Fibroblast of lung (primary cell): ENCODE measurements at places on chromosomes 7 and 10.
A peak's percentile ranks its signal among the peaks of the same experiment; 100 is the strongest.

GRCh38 chr7:127768241-127768640 is 116.2 kb downstream of the SND1 start:
- DNase-seq = no peak

- no peak for DNase-seq
Measured at GRCh38 chr10:25178411-25178810, 3.6 kb downstream of the GPR158 start.

- DNase-seq = no peak
Measured at GRCh38 chr7:131607291-131608115, 51.1 kb upstream of the PODXL start.

DNA sequence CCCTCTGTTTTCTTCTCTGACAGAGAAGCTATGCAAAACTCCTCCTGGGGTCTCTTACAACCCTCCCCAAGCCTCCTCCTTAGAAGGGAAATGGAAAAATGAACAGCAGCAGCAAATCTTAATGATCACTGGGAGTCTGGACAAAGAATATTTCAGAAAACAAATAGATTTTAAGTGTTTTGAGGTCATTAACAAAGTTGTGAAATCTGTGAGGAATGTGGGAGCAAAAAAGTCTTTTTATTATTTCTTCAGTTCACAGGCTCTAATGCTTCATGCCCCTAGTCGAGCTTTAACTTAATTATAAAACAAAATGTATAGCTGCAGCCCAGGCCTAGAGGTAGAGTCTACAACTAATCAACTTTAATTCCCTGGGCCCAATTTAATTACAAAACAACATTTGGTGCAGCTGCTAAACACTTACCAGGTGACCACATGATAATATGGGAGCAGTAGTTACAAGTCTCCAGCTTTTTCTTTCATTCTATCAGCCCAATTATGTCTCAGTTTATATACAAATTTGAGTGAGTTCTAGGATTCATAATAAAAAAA is 293.2 kb downstream of the THSD7A start:
- no peak for DNase-seq

GRCh38 chr7:43302211-43302711 is 189.8 kb downstream of the HECW1 start:
- DNase-seq = peak; percentile 66

GRCh38 chr10:87503401-87503800 is 1.3 kb upstream of the MINPP1 start:
- DNase-seq = no peak

DNA sequence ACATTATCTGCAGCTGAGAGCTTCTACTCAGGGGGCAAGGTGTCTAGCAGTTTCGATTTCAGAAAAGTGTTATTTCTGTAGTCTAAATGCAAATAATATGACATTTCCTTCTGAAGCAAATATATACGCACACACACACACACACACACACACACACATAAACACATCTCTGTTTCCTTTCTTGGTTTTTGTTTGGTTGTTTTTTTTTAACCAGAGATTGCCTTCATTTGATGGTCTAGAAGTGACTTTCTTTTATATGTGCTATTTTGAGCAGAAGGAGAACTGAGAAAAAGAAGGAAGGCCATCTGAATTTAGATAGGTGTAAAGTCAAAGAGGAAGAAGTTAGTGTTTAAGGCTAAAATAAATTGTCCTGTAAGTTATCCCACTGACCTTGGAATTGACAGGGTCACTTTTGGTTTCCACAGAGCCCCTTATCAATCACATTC is 142.2 kb downstream of the TRIL start:
- DNase-seq = no peak

DNA sequence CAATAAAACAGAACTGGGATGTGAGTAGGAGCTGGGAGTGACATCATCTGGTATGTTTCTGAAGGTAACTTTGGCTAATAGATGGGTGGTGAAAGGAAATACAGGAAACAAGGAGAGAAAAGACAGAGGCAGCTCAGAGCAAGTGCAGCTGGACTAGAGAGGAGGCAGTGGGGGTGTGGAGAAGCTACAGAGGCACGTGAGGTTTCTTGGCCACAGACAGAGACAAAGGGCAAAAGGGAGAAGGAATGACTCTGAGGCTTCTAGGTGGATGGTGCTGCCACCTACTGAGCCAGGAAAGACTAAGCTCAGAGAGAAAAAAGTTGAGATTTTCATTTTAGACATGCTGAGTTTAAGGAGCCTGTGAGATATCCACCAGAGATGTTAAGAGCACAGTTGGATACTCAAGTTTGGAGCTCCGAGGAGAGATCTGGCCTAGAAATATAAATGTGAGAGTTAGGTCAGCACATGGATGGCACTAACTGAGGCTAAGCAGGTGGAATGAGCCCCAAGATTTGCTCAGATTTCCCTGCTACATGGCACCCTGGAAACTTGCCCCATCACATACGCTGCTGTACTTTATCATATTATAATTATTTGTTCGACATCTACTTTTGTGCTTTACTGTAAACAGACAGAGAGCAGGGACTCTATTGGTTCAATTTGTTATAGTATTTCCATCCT is 293.0 kb upstream of the IMMP2L start:
- peak; percentile 53 for DNase-seq

DNA sequence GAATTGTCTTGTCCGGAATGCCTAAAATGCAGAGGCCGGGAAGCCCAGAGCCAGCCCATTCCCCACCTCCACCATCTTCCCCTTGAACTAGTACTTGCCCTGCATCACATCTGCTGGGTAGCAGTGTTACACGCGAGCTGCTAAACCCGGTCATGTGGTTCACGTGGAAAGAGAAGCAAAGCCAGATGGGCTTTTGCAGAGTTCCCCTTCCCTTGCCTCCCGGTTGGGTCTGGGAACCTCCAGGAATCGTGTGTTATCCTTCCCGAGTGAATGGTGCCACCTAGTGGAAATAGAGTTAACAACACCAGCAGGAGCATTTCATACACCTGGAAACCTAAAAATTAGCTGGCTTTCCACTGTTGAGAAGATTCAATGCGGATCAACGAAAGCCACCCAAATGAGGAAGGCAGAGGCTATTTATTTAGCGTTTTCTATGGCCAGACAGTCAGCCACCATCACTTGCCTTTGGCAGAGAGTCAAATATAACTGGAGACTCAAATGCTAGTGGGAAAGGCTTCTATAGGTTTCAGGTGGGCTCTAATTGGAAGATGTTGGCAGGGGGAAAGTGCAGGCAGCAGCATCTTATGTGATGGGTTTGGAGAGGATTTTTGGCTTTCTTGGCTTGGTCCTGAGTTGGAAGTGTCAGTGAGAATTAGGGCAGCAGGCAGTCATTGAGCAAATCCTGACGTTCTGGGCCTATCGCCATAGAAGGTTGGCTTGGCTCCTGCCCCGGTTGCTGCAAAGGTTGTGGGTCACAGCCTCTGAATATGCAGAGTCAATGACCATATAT is 12.9 kb upstream of the DENND2A start:
- DNase-seq = peak; percentile 59

GRCh38 chr7:15707570-15707969 is 21.1 kb upstream of the MEOX2 start:
- no peak for DNase-seq

DNA sequence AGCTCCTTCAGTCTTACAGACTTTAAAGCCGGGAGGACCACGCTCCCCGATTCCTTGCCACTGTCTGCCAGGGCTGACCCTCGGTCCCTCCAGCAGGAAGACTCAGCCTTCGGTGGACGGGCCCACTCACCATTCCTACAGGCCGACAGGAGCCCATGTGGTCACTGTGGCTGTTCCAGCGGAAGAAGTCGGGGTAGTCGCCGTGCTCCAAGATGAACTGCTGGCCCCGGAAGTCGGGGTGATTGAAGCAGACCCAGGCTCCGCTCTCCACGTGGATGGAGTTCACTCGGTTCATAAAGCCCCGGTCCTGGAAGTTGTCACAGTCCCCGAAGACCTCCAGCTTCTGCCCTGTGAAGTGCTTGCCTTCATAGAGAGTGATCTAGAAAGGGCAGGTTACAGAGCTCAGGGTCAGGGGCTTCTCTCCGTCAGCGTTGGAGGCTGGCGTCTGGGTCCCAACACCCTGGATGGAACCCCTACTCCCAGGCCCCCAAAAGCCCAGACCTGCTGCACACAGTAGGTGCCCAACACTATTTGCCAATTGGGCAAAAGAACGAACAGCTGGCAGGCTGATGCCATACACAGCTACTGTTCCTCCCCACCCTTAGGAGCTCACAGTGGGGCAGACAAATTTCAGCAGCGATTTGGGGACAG is 1.9 kb downstream of the CRYGN start:
- DNase-seq = no peak

DNA sequence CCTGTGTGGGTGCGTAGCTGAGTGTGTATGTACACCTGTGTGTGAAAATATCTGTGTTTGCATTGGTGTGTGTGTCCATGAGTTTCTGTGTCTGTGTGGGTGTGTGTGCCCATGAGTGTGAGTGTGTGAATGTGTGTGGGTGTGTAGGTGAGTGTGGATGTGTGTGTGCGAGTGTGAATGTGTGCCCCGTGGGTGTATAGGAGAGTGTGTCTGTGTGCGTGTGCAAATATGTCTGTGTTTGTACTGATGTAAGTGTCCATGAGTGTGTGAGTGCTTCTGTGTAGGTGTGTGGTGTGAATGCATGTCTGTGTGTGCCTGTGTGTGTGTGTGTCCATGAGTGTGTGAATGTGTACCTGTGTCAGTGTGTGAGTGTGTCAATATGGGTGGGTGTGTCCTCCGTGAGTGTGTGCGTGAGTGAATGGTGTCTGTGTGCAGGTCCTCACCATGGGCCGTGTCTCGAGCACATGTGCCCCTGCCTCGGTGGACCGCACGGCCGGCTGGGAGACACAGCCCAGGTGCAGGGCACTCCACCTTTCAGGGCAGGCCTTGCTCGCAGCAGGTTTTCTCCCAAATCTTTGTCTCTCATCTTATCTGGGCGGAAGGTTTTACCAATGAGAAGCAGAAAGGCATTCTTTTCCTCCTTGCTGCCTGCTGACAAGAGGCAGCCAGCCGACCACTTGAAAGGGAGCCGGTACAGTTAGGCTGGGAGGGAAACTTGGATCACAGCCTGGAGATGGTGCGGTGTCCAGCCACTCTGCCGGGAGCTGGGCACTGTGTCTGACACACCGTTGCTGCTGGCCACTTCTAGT is 107.1 kb upstream of the FAM20C start:
- peak; percentile 37 for DNase-seq

- no peak for DNase-seq
Measured at GRCh38 chr10:76116523-76116922, 685.1 kb downstream of the LRMDA start.

GRCh38 chr7:18864967-18865366 is 252.5 kb downstream of the TWIST1 start:
- DNase-seq = no peak

GRCh38 chr10:91385306-91386085 is 24.6 kb upstream of the HECTD2 start:
- DNase-seq = no peak

DNA sequence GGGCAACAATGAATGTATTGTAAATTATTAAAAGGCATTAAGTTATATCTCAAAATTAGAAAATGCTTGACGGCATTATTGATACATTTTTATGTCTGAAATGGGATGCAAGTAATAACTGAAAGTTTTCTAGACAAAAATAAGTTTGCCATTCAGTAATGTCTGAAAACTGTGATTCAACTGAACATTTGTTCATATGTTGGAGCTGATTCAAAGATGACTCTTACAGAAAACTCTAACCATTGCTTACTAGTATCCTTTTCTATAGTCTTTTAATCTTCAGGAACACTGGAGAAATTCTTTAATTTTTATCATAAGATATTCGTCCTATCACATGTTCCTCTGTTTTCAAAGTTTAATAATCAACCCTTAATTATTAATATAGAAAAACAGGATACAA is 71.1 kb upstream of the TFEC start:
- peak; percentile 23 for DNase-seq

- DNase-seq = no peak
Measured at GRCh38 chr7:139495580-139496125, 12.2 kb upstream of the KLRG2 start.

GRCh38 chr10:58817201-58817846 is 304.7 kb downstream of the BICC1 start:
- DNase-seq = no peak

DNA sequence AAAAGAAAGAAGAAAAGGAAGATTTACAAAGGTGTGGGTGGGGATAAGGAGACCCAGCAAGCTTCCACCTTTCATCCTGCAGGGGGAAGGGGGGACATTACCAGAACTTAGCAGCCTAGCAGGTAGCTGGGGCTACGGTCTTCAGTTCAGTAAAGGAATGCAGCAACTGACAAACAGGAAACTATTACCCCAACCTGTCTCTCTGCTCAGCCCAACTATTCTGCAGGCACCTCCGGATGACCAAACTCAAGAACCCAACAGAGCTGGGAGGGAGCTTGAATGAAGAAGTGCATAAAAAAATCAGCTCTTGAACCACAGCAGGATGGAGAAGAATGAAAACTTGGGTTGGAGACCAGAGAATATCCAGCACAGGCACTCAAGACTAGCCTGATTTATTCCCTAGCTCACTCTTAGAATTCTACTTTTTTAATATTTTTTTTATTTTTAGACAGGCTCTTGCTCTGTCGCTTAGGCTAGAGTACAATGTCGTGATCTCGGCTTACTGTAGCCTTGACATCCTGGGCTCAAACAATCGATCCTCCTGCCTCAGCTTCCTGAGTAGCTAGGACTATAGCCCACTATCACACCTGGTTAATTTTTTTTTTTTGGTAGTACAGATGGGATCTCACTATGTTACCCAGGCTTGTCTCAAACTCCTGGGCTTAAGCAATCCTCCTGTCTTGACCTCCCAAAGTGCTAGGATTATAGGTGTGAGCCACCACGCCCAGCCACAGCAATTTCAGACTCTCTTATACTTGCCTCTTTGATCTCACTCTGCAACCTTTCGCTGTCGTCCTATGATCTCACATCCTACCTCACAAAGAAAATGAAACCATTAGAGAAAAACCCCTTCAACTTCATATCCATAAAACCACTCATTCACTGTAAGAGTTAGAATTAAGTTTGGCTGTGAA is 18.5 kb upstream of the C10orf67 start:
- no peak for DNase-seq

DNA sequence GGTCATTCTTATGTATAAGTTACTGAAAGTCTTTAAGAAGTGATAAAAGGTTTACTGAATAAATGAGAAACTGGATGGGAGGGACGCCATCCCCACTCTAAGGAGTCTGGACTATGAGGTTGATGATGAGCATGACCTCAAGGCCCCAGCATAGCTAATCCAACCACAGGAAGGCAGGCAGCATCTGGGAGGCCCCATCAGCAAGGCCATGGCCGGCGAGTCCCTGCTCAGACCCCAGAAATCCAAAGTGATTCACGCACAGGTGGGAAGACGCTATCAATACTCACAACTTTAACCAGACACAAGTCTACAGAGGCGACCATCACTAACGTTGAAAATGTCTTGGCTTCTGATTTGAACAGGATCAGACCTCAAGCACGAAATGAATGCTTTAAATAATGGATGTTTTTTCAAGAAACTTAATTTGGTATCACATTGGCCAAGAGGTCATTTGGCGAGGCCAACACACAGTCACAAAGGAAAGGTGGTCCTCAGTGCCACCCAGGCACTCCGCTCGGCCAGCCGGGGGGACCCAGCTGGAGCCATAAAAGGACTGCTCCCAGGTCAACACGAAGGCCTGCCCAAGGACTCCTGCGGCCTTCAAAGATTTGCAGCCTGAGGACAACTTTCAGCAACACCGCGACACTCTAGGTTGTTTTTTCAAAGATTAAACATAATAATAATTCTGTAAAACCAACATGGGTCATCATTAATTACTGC is 228.5 kb downstream of the PTPRN2 start:
- DNase-seq = no peak

GRCh38 chr10:78894841-78895195 is 173.9 kb upstream of the ZMIZ1 start:
- DNase-seq = no peak
